ENCODE measurements at places on chromosomes 13 and 19.
A peak's percentile ranks its signal among the peaks of the same experiment; 100 is the strongest.

DNA sequence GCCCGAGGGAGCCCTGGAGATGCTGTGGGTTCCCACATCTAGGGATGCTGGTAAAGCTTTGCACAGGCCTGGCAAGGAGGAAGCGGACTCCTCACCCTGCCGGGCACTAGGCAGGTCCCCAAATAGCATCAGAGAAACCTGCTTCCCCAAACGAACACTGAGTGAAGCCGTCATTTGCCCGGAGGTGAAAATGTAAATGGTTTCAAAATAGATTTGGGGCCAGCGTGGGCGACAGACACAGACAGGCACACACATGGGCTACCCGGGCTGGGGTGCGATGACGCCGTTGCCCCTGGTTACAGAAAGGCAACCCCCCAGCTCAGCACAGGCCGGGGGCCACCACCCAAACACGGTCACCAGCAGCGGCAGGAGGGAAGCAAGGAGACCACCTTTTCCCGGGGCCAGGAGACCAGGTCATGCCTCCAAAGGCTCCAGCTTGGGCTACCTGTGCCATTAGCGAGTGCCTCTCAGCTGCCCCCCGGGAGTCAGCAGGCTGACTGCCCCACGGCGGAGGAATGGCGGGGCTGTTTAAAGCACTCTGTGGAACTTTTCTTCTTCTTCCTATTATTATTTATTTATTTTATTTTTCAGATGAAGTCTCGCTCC is 47.5 kb upstream of the NDUFS7 start:
- no peak for DNase-seq

- no peak for DNase-seq
Observed at GRCh38 chr13:105202354-105202753, 1333.1 kb downstream of the EFNB2 start.

DNA sequence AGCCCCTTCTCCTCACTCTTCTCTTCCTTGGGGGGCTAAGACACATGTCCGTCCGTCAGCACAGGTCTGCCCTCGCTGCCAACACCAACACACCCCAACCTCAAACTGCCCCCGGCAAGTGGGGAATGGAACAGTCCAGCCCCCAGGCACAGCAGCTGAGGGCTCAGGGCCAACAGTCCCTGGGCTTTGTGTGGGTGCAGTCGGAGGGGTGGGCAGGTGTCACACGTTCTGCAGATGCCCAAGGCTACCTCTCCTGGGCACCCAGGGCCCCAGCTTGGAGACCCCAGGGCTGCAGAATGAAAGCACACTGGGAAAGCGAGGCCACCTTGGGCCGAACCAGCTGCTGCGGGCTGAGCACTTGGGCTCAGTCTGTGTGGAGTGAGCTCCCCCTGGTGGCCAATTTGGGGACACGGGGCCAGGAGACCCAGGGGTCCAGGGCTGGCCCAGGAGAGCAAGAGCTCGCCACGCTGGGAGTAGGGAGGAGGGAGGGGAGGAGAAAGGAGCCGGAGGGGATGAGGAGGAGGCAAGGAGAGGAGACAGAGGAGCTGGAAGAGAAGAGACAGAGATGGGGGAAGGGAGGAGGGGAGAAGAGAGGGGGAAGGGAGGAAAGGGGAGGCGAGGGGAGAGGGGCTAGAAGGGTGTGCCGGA is 14.0 kb upstream of the ATP8B3 start:
- peak; percentile 63 for DNase-seq

DNA sequence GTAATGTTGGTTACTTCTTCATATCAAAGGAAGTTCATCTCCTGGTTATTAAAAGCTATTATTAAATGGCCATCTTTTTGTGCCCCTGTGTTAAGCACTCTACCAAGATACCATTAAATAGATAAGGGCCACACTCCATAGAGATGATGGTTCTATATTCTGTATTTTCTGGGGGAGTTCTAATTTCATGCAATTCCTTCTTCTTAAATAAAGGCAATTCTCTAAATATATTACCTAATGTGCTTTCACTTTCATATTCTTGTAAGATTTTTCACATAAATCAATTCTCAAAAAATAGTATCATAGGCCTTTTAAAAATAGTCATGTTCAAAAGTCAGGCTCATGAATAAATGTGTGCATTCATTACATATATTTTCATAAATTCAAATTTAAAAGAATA is 47.0 kb upstream of the USPL1 start:
- no peak for DNase-seq

Data from stimulated activated CD4-positive, alpha-beta T cell treated with anti-CD3 and anti-CD28 coated beads, Interleukin-1b, Interleukin-23, amount 100 ng/mL, for 1 hour (primary cell).